MG63 (cell line): ENCODE measurements at places on chromosomes 7 and 10. TPM values are rescaled to one million over a fixed set of nuclear protein-coding genes. Genes with fewer than 3 reads are reported as not detected.

Gene RBM20
- not detected in 2 replicates for total RNA-seq

DNA sequence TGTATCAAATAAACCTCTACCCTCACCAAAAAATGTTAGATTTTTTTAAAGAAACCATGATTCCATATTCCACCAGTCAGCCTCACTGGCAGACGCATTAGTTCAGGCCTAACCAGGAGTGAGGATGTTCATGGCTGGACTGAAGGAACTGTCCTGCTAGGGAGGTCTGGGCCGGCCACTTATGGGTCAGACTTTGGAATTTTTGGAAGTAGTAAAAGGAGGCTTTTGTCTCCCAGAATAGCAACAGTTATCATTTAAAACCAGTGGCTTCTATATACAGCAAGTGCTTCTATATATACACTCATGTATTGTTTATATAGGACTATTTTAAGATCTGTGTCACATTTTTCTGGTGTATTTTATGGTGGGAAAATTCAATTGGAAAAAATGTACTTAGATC, 120.5 kb downstream of the CNNM2 start:
- no peak for DNase-seq

Gene CLCN1
- not detected in 2 replicates for total RNA-seq

- no peak for DNase-seq
Observed at GRCh38 chr10:33193701-33194521, 140.6 kb downstream of the NRP1 start.

Gene PIK3AP1
- 0.02 and 1.2 TPM in 2 replicates for total RNA-seq

DNA sequence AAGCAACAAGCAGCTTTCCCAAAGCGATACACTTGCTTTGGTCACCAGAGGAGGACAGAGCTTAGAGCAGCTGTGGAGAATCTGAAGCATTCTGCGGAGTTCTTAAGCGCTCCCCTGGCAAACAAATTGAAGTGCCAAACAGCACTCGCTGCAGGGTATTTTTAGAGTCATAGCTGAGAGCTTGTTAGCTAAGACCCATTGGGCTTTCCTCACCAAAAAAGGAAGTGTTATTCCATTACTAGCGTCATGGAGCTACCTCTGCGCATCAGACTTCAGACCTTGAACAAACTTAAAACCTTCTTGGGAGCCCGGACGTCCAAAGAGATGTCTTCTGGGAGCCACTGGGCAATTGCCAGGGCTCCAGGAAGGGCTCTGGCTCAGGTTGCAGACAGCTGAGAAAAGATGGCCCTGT, 23.2 kb upstream of the BMPR1A start:
- no peak for DNase-seq

DNA sequence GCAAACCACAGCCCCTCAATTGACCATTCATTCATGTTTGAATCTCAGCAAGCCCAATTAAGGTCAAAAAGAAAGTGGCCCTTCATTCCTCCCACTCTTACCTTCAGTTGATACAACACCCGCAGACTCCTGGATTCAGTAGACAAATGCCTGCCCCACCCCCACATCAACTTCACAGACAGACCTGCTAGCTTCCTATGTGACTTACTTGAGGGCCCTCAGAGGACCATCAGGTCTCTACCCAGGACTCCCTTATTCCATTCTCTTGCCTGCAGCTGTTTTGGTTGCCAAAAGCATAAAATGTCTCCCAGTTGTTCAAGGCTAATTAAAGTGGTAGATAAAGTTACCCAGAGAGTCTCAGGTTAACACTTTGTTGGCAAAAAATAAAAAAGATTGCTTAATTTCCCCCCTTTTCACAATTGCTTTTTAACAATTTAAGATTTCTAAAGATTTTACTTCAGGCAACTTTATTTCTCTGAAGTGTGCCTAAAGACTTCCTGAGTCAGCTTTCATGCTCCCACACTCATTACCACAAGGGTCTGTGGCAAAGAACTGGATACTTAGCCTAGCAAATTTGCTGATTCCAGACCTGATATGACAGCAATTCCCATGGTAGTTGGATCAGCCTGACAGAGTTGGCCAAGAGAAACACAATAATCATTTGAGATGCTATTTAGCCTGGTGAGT, 3.3 kb upstream of the MTERF1 start:
- no peak for DNase-seq

GRCh38 chr10:60305380-60305892, 84.2 kb downstream of the ANK3 start:
- DNase-seq = no peak

DNA sequence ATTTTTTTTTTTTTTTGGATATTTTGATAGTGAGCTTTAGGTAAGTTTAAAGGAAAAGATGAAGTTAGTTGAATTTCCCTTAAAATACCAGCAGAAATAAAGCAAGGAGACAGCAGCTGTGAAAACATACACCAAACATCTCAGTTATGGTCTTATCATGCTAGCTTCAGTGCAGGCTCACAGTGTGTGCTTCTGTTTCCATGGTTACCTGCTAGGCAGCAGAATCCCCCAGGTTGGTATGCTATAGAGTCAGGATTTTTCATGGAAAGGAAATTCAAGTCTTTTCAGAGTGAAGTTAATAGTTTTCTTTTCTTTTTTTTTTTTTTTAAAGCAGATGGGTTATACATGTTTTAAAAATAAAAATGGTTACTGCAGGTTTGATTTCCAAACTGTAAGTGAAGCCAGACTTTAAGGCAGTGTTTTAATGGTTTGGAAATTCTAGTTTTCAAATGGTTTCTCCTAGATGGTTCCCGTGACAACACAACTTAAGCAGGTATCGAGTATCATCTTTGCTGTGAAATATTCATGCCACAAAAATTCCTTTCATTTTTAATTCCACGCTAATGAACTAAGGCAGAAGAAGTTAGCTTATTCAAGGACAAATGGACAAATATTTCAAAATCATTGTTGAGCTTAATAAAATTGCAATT, 230.9 kb downstream of the BICC1 start:
- no peak for DNase-seq

DNA sequence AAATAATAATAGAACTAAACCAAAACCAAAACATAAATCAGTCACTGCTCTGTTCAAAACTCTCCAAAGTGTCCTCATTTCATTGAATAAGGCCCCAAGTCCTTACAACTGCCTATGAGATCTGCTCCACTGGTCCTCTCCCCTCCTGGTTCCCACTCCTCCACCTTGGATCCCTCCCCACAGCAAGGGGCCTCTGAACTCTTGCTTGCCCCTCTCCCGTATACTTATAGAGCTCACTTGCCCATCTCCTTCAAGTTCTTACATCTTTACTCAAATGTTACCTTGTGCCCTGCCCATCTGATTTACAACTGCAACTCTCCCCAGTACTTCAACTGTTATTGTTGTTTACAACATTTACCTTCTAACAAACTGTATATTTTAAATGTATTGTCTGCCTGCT, 819 bp downstream of the POLD2 start:
- no peak for DNase-seq

- DNase-seq = no peak
Observed at GRCh38 chr10:21726601-21727225, 192.7 kb downstream of the MLLT10 start.
